Activated CD4-positive, alpha-beta T cell treated with anti-CD3 and anti-CD28 coated beads, Interleukin-2, amount 50 U/mL, for 24 hours (primary cell): ENCODE measurements at places on chromosomes 2 and 18.

DNA sequence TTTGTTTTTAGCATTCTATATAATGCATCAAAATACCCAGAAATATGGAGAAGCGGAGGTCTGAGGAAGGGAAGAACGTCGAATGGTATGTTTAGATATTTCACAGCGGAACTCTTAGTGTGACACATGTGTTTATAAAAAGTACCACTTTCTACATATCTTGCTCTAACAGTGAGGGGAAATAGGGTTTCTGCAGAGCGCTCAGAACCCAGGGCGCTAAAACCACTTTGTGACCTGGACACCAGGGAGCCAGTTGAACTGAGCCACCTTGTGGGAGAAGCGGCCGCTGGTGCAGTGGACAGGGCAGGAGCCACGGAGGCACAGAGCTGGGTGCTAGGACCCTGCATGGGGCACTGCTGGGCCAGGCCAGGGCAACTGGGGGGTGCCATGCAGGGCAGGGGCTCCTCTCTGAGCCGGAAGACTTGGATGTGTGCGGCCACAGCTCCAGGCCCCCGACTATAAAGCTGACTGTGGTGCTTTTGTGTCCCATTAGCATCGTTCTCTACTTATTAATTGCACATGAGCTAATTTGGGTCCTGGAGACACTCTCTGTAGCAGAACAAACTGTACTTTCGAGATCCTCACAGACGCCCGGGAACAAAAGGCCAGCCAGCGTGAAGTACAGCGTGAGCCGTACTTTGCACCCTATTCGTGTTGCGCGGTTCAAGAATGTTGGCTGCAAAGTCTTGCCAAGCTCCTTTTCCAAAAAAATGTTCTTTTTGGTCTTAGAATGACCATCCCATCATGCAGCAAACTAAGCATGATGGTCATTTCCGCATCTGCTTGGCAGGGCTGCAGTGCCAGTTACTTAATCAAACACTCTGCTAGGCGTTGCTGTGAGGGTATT, 151.9 kb upstream of the ALKAL2 start:
- DNase-seq, result no peak

DNA sequence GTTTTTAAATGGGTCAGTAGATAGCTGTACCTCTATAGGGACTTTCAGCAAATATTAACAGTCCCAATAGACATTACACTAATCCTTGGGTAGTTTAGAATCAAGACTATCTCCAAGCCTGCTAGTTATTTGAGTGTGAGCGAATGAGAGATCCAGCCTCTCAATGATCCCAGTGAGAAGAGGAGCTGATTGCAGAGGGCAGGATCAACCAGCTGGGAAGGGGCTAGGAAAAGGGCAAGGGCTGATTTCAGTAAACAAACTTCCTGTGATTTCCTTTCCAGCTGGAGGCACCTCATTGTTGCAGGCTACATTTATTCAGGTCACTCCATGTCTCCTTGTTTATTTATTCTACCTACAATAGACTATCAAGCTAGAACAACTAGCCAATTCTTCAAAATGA, 84.1 kb upstream of the CTNNA2 start:
- DNase-seq, result no peak

DNA sequence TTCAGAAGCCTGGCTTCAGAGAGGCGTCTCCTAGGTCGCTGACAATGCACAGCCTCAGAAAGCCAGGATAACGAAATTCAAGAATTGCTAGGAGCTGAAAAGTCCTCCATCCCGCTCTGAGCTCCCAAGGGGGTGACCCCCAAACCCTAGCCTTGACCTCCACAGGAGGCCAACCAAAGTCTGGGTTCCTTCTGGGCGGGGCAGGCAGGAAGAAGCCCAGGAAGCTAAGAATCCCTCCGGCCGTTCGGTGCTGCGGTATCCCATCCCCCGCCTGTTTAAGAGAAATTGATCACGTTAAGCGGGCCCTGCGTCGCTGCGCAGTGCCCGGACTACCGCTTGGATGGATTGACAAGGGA, 2.5 kb upstream of the OSR1 start:
- no peak for DNase-seq

DNA sequence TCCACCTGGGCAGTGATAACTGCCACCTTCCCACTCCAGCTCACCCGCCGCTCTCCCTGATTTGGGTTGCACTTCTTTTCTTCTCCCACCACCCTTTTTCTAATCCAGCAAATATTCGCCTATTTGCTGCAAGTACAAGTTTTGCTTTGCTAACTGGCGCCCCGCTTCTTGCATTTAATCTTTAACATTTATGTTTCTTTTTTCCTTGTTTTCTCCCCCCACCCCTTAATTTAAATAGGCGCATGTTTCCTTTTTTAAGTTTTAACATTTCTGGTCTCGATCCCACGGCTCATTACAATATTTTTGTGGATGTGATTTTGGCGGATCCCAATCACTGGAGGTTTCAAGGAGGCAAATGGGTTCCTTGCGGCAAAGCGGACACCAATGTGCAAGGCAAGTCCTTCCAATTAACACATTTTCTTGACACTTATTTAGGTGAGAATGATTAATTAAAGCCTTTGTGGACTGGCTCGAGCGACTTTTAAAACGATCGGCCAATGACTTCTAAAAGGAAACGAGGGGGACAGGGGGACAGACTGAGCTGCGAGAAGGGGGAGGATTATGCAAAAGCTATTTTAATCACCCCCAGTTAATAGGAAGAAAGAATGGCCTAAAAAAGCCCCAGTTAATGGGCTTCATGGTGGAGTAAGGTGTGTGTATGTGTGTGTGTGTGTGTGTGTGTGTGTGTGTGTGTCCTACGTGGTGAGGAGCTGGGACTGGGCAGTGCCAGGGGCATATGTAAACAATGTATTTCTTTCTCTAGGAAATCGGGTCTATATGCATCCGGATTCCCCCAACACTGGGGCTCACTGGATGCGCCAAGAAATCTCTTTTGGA, 1.6 kb downstream of the TBR1 start:
- no peak for DNase-seq

- no peak for DNase-seq
Measured at GRCh38 chr18:7856733-7857132, 289.6 kb downstream of the PTPRM start.

GRCh38 chr18:68991286-68991685, 193.4 kb downstream of the CCDC102B start:
- peak; percentile 7 for DNase-seq

GRCh38 chr18:2883076-2883735, 36.4 kb downstream of the EMILIN2 start:
- DNase-seq, result no peak

- no peak for DNase-seq
Measured at GRCh38 chr18:27527856-27528255, 342.7 kb upstream of the CHST9 start.

GRCh38 chr2:220374282-220374681, 746.9 kb downstream of the SLC4A3 start:
- DNase-seq, result no peak

GRCh38 chr2:236507393-236508085, 62.1 kb upstream of the ACKR3 start:
- peak; percentile 17 for DNase-seq

- peak; percentile 10 for DNase-seq
Measured at GRCh38 chr2:64454386-64455332, 697 bp downstream of the LGALSL start.

DNA sequence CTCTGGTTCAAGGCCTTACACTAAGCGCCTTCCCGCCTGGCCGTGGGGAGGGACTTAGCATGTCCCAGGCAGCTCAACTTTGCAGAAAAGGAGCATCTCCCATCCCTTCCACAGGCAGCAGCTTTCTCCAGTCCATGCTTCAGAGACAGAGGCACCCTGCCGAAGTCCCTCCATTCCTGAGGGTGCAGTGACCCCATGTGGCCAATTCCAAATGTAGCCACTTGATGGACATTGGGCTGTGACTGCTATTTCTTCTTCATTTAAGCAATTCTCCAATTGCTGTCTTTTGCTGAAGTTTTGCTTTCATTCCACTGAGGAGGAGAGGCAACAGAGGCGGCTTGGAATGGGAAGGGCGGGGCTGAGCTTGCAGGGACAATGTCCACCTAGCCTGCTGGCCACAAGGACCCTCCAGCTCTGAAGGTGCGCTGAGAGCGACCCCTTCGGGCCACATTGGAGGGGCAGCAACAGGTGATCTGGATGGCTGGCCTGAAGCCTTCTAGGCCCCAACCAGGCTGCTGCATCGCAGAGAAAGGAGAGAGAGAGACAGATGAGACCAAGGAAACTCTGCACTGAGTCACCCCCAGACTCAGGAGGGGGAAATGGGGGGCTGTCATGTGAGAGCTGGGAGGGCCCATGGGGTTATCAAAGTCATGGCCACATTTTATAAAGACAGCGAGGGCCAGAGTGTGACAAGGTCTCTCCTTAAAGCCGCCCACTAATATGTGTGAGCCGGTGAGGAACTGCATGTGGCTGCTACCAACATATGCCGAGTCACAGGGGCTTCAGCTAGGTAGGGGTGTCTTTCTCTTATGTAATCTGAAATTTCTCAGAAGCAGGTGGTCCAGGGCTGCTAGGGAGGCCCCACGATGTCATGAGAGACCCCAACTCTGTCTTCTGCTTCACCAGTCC, 61.3 kb downstream of the LONRF2 start:
- DNase-seq, result no peak

DNA sequence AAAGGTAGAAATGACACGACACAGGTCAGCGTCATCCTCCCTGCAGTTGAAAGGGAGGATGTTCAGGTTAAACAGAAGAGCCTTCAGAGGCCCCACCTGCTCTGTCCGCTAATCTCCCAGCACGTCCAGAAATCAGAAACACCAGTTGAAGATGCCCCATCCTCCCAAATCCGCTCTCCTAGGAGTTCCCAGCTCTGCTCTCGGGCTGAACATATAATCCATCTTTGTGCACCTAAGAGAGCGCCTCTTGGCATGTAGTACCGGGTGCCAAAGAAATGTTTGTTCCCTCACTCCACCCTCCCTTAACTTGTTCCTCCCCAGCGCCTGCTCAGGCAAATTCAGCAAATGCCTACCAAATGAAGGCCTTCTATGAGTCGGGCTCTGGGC, 145.2 kb upstream of the SMAD2 start:
- no peak for DNase-seq
